T1000 (cell line): ENCODE measurements at places on chromosomes 11 and 22.

GRCh38 chr22:20940904-20941385 lies 23.7 kb downstream of the CRKL start:
- no peak for DNase-seq

DNA sequence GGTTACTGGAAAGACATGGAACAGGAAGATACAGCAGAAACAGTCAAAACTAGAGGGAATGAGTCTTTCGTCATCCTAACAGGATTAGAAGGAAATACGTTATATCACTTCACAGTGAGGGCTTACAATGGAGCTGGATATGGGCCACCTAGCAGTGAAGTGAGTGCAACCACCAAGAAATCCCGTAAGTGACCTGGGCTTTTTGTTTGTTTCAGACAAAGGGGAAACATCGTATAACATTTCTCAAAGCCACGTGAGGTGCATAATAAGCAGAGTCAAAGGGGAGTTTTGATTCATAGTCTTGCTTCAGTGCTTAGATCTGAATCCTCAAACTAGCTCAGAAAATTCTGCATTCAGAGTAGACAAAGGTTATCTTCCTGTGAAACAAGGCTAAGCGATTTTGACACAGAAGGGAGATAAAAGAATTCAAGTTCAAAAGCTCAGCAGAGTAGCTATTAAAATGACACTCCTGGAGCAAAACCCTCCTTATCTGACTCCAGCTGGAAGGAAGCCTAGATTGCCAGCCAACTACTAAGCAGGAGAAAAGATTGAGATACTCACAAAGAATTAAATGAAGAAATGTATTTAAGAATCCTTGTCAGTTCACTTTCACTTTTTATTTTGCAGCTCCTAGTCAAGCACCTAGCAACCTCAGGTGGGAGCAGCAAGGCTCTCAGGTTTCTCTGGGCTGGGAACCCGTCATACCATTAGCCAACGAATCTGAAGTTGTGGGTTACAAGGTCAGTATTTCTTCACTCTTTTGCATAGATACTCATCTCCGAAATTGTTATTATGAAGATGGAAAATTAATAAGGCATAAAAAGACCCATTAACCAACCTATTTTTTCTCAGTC lies 346.4 kb upstream of the ARHGAP42 start:
- no peak for DNase-seq

DNA sequence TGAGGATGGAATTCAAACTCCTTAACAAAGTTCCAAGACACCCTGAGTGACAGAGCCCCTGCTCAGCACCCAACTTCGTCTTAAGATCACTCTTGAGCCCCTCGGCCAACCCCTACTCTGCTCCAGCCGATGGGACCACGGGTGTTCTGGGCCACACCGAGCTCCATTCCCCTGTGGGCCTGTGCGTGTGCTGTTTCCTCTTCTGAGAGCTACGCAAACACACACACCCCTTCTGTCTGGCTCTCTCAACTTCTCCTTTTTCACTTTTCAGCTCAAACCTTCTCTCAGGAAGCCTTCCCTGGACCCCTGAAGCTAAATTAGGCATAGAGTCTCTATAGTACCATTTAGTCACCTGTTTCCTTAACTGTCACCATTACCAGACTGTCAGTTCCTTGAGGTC lies 37.5 kb upstream of the NNMT start:
- DNase-seq: no peak

DNA sequence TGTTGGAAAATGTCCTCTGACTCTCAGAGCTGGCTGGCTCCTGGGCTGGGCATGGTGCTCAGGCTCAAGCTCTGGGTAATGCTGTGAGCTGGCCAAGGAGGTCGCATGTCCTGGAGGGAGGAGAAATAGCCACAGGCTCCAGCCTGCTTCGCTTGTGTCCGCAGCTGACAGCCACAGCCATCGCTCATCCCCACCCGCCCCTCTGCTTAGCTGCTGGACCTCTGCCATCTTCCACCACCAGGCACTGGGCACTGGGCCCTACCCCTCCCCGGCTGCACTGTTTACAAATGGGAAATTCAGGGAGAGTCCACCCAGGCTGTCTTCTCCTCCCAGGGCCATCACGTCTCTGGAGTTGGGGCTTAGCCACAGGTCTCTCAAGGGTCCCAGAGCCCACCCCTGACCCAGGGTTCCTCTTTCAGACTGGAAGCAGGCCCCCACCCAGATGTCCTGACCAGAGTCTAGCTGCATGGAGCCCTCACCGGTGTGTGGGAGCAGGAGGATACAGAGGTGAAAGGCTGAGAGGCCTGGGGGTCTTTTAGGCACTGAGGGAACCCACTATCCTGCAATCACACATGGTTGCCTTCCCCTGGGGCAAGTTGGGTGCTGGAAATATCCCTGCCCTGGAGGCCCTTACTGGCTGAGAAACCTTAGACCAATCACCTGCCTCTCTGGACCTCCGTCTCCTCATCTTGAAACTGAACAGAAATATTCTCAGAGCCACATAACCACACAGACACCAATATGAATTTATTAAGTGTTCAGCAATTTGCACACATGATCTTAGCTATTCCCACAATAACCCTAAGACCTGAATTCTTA lies 62.7 kb downstream of the CD82 start:
- DNase-seq: no peak

DNA sequence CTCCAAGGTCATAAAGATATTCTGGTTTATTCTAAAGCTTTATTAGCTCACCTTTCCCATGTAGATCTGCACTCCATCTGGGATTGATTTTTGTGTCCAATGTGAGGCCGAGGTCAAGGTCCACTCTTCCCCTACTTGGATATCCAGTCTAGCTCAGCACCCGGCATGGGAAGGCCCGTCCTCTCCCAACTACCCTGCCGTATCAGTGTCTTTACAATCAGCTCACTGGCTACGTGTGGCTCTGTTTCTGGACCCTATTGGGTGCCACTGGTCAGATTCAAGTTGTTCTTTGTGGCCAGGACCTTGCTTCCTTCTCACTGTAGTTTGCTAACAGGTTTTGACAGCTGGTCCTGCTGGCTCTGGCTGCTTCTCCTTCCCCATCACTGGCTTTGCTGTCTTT lies 30.9 kb downstream of the KCNQ1OT1 start:
- DNase-seq: no peak

DNA sequence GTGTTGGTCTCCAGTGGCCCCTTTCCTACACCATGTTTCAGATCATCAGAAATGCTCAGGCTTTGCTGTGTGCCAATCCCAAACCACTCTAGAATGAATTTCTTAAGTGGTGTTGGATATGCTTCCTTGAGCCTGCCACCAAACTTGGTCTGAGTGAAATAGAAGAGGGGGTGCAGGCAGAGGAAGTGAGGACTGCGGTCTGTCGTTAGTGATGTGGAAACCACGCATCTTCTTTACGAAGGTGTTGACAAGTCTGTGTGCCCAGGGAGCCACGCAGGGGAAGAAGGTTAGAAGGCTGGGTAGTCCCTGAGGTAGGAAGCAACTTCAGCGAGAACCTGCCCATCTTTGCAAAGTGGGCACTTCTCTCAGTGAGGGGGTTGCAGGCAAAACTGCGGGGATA lies 187.4 kb upstream of the NAV2 start:
- no peak for DNase-seq

DNA sequence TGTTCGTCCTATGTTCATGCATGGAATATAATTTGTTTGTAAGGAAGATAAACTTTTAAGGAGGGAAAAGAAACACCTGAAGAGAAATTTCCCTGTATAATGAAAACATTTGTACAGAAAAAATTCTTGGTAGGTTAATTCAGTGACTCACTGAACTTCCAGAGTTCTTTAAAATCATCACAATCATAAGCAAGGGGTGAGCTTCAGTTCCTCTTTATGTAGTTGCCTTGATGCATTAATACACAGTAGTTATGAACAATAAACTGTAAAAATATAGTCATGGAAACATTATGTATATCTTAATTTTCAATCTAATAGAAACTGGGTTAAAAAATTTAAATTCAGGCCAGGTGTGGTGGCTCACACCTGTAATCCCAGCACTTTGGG lies 1.1 kb upstream of the C11orf65 start:
- DNase-seq: no peak

DNA sequence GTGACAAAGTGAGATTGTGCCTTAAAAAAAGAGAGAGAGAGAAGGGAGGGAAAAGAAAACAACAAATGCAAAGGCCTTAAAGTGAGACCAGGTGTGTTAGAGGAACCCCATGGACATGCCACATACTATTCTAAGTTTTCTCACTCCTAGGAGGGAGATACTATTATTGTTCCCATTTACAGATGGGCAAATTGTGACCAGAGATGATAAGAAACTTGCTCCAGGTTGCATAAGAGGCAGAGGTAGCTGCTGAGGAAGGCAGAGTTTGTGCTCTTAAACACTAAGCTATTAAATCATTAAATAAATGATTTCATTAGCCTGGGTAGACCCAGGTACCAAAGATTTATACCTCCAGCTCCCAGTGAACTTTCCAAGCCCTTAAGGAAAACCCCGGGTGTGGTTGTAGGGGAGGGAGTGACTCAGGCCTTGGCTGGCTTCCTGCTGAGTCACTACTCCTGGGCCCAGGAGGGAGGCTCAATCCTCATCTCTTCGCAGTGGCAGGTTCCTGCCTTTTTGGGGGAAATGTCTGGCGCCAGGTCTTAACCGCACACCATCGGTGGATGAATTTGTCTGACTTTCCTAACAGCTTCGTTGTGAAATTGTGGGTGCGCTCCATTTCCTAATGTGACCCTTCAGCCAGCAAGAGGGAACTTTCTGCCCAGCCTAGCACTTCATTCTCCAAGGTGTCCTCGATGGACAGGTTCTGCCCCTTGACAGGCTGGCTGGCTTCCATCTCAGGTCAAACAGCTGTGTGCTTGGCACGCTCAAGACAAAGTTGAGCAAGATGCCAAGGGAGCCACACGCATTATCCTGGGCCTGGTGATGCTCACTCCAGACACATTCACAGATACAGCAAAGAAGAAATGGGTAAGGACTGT lies 33.4 kb upstream of the PTPRJ start:
- peak; percentile 69 for DNase-seq

- peak; percentile 24 for DNase-seq
Observed at GRCh38 chr11:119315131-119316015, 1.6 kb downstream of the MCAM start.

DNA sequence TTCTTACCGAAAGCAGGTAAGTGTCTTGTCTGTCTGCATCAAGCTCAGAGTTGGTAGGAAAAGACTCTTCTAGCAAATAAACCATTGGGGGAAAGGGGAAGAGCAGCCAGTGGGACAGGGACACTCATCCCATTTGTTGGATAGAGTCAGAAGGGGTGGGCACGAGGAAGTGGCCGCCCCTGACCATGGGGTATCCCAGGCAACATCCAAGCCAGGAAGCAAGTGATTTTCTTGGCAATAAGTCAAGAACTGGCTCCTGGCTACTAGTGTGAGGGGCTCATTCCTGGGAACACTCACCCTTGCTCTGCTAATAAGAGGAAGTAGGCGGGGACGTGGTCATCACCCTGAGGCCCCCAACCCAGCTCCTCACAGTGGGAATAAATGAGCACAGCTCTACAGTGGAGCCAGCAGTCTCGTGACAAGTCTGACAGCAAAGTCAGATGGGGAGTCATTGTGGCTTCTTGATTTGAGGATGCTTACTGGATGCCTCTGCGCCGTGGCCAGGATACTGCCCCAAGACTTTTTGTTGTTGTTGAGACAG lies 6.7 kb downstream of the SLC25A18 start:
- no peak for DNase-seq

- DNase-seq: no peak
Observed at GRCh38 chr11:78336877-78337553, 80.6 kb downstream of the GAB2 start.

- peak; percentile 98 for DNase-seq
Observed at GRCh38 chr11:67507864-67508485, at the start of gene CDK2AP2. Gene CDK2AP2, minus strand, starts transcription at chr11:67508162. Its CDS starts 80 bp downstream, at chr11:67508082.

DNA sequence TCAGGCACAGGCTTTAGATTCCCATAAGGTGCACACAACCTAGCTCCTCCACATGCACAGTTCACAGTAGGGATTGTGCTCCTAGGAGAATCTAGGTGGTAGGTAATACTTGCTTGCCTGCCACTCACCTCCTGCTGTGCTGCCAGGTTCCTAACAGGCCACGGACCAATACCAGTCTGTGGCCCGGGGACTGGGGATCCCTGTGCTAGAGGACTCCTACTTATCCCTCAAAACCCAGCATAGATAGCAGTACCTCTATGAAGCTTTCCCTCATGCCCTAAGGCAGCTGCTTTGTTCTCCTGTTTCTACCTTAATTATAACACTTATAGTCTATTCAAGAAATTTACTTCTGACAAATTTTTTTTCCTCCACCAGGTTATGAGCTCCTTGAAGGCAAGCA lies 36.7 kb downstream of the ARHGAP20 start:
- no peak for DNase-seq

DNA sequence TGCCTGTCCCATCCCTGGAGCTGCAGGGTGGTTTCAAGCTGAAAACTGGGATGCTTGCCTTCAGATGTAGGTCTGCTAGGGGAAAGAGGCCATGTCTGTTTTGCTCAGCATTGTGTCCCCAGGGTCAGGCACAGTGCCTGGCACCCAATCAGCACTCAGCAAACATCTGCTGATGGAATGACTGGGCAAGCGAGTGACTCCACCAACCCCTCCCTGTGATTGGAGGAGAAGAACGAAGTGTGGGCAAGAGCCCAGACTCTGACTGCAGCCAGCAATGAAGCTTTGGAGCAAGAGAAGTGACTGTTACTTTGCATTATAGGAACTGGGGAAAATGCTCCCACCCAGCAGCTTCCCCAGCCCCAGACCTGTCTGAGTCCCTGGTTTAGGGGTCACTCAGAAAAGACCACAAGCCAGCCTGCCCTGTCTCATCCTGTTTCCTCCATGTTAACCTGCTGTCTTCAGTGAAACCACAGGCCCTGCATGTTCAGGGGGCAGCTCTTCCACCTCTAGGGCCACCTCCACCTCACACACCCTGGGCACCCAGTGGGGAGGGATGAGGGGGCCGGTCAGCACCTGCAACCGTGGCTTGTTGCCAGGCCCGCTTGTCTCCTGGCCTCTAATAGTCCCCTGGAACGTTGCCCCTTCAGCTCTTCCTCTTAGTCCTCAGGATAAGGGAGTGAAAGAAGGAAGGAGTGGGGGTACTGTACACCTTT lies 147.4 kb downstream of the TRIM29 start:
- no peak for DNase-seq

DNA sequence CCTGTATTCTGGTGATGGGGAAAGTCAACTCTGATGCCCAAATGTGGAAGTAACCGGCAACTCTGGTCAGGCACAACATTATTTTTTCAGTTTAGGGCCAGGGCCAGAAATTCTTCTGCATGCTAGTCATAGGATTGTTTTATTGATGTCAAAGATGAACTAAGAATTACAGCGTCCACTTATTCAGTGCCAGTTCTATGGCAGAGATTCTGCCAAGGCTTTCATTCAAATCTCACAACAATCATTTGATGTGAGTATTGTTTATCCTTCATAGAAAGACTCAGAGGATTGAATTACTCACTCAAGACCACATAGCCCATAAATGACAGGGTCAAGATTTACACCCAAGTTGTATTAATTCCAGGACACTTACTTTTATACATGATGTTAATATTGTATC lies 87.7 kb downstream of the TMPRSS5 start:
- DNase-seq: no peak
